ENCODE measurements at places on chromosomes 16 and 17.

- DNase-seq: no peak
Observed at GRCh38 chr16:30095166-30096078, 591 bp downstream of the YPEL3 start.

GRCh38 chr16:86753399-86753798 is 175.1 kb downstream of the FOXL1 start:
- no peak for DNase-seq

DNA sequence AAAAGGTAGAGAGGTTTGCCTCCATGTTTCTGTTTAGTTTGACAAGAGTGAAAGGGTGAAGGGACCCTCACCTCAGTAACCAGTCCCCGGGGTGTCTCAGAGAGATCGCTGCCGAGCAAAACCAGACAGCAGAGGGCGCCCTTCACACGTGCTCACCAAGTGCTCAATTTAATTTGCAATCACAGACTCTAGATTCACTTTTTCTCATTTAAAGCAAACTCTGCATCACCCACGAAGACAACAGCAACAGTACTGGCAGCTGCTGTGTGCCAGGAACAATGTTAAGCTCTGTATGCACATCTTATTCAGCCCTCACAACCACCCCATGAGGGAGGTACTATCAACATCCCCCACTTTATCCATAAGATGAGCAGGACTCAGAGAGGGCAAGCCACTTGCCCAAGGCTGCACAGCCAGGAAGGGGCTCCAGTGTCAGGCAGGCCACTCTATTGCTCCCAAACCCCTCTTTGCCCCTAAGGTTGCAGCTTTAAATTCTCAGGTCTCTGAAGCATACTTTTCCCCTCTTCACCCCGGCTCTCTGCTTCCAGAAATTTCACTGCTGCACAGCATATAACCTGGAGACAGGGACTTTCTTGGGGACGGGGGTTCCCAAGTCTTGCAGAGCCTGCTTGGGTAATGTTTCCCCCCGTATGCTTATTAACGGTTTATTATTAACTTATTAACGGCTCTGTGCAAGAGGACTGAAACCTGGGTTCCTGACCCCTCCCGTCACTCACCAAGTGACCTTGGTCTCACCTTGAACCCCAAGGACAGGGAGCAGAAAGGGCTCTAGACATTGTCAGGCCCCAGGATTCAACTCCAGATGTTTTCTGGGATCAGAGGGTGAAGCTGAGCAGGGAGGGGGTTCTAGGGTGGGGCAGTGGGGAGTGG is 70.9 kb downstream of the CNGB1 start:
- DNase-seq: peak; percentile 78

- DNase-seq: no peak
Observed at GRCh38 chr17:309361-309888, 43.2 kb downstream of the RPH3AL start.

DNA sequence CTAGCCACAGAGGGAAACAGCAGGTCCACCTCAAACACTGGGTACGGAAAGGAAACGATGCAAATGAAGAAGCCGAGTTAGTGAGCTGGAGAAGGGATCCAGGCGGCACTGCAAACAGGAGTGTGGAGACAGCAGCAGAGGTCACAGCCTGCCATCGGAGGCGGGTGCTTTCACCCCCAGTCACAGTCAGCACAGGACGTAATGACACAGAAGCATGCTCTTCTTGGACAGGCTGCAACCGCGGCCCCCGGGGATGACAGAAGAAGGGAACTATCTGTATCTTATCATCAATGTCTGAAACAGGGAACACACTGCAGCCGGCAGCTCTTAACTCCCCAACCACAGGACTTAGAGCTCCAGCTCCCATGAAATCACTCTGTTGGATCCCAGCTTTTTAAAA is 16.1 kb upstream of the SLC38A8 start:
- DNase-seq: no peak

DNA sequence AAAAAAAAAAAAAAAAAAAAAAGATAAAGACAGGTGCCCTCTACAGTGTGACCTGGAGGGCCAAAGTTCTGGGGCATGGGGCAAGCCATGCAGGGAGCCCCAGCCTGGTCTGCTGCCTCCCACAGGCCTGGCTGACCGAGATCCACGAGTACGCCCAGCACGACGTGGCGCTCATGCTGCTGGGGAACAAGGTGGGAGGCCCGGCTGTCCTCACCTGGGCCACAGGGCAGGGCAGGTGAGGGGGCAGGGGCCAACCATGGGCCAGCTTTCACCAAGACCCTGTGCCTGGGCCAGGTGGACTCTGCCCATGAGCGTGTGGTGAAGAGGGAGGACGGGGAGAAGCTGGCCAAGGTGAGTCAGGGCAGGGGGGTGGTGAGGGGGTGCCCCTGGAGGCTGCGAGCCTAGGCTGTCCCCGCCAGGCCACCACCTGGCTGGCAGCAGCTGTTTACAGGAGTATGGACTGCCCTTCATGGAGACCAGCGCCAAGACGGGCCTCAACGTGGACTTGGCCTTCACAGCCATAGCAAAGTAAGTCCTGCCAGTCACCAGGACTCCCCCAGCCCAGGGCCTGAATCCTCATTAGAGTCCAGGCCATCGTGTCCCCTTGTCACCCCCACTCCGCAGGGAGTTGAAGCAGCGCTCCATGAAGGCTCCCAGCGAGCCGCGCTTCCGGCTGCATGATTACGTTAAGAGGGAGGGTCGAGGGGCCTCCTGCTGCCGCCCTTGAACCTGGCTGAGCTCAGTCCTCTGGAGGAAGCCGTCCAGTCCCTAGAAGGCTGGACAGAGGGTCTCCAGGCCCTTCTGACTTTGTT is 2.7 kb upstream of the TRAF7 start:
- no peak for DNase-seq

DNA sequence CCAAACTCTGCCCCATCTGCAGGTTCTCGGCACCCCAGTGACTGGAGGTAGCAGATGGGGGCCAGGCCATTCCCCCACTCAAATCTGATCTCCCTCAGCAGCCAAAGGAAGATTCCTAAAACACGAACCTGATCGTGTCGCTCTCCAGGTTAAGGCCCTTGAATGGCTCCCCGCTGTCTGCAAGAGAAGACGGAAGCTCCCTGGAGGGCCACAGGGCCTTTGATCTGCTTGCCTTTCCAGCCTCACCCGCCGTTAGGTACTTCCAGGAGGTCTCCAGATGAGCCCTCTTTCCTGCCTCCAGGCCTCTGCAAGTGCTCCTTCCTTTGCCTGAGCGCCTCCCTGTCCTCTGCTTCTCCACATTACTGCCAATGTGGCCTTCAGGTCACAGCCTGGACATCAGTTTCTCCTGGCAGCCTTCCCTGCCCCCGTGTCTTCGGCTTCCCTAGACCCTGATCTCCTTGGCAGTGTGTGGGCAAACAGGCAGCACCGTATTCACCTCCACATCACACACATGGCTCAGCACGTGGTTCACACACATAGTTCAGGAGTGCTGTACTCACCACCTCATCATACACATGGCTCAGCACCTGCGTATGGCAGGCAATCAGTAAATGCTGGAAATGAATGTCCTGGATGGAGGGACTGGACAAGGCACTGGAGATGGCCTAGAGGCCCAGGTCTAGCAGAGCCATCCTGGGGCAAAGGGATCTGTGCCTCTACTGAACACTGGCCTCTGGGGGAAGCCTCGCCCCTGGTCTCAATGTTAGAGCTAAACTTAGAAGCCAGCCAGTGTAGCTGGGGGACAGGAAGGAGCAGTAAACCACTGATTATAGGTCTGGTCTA is 26.4 kb upstream of the MRPS23 start:
- no peak for DNase-seq

- peak; percentile 8 for DNase-seq
Observed at GRCh38 chr16:70018254-70018653, 67.1 kb downstream of the CLEC18A start.

DNA sequence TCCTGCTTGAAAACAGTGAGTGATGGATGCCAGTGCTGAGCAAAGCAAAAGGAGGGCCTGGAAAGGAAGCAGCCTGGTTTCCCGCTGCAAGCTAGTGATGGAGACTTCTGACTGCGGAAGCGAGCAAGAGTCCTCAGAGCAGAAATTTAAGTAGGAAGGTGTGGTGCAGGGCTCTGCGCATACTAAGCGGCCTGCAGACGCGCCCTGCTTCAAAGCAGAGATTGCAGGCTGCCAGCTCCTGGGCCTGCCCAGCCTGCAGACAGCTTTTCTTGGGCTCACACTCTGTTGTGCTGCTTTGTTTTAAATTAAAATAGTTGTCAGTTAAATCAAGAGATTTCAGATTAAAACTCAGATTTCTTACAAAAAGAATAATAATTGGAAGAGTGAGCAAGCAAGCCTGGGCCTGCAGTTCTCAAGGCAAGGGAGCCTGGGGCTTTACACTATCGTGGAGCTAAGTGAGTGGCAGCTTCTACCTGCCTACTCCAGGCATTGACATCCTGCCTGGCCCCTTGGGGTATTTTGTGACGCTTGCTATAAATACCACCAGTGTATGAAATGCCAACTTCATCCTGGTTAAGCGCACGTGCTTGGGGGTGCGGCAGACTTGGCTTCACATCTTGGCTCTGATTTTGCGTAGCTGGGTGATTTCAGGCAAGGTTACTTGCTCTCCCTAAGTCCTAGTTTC is 237.3 kb downstream of the XYLT1 start:
- no peak for DNase-seq

GRCh38 chr17:71331754-71332325 is 789.0 kb upstream of the SOX9 start:
- DNase-seq: no peak

GRCh38 chr17:49031965-49032928 is 35.1 kb downstream of the IGF2BP1 start:
- peak; percentile 20 for DNase-seq

DNA sequence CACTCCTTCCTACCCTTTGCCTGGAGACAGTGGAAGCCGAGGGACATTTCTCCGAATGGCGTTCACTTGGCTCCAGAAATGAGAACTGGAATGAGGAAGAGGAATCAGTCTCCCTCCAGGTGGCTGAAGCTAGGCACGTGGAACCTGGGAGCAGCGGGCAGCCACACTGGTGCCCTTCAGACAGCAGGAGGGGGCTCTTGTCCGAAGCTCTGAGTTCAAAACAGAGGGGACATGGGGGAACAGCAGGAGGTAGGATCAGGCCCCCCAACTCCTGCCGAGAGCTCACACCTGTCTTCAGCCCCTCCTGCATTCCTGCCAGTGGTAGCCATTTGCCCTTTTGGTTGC is 41.5 kb downstream of the TMEM235 start:
- DNase-seq: no peak

GRCh38 chr17:2871205-2871604 is 75.0 kb downstream of the RAP1GAP2 start:
- no peak for DNase-seq

Data from activated CD4-positive, alpha-beta T cell treated with anti-CD3 and anti-CD28 coated beads for 4 hours (primary cell).